ENCODE measurements at places on chromosomes 6 and 20. TPM values are rescaled to one million over a fixed set of nuclear protein-coding genes. Genes with fewer than 3 reads are reported as not detected.

ARFRP1 gene
- total RNA-seq = 35.0 TPM

NOTCH4 gene
- total RNA-seq = 0.77 TPM

HLA-C gene
- 122 TPM for total RNA-seq

GMEB2 gene
- 10.9 TPM for total RNA-seq

SLC35D3 gene
- not detected for total RNA-seq

ME1 gene
- 22.1 TPM for total RNA-seq

MLIP gene
- not detected for total RNA-seq

GJA10 gene
- not detected for total RNA-seq

BTN1A1 gene
- not detected for total RNA-seq

B3GALT4 gene
- total RNA-seq = 11.1 TPM

ZSCAN31 gene
- 5.9 TPM for total RNA-seq

ARMH2 gene
- total RNA-seq = not detected

ARFGEF3 gene
- total RNA-seq = under 0.01 TPM

PRR18 gene
- not detected for total RNA-seq

SLC22A23 gene
- total RNA-seq = 5.1 TPM

ADGRB3 gene
- 0.77 TPM for total RNA-seq

TSBP1 gene
- not detected for total RNA-seq

FAM83C gene
- total RNA-seq = not detected

CASS4 gene
- 14.9 TPM for total RNA-seq

PPT2 gene
- 37.3 TPM for total RNA-seq

TDRD6 gene
- total RNA-seq = 0.33 TPM

MOCS1 gene
- 21.8 TPM for total RNA-seq

CGAS gene
- 5.0 TPM for total RNA-seq

MUCL3 gene
- not detected for total RNA-seq

CD93 gene
- under 0.01 TPM for total RNA-seq

CFAP206 gene
- total RNA-seq = 0.26 TPM

PHACTR3 gene
- not detected for total RNA-seq

LKAAEAR1 gene
- total RNA-seq = not detected

PAX1 gene
- not detected for total RNA-seq

LRRN4 gene
- total RNA-seq = not detected

C4A gene
- 46.0 TPM for total RNA-seq

MAS1 gene
- total RNA-seq = not detected

UNC93A gene
- total RNA-seq = not detected

ELOVL2 gene
- total RNA-seq = 1.0 TPM

FAM209B gene
- not detected for total RNA-seq

MACROD2 gene
- 1.0 TPM for total RNA-seq

All from fibroblast of lung (primary cell).